ENCODE measurements at places on chromosomes 4 and X.

- DNase-seq: no peak
Measured at GRCh38 chrX:115906881-115907280, 263.7 kb upstream of the AGTR2 start.

GRCh38 chr4:107930821-107931774 lies at the start of gene CYP2U1:
CYP2U1 (plus strand) TSS chr4:107931549; CDS start chr4:107931644, 95 bp downstream.
- peak; percentile 18 for DNase-seq

DNA sequence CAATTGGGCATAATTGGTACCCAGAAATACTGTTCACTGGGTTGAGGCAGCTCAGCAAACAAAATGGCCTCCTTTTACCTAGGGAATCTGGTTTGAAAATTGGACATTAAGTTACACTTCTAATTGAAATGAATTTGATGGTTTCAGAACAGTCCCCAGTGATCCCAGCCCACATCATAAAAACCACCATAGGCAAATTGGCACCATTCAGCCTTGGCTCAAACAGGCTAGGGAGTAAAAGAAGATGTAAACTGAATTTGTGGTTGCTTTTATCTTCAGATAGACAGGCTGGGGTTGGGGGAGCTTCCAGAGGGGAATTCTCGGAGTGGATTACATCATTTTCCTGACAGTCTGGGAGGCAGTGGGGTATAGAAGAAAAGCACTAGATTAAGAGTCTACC lies 576.5 kb downstream of the MID1IP1 start:
- no peak for DNase-seq

DNA sequence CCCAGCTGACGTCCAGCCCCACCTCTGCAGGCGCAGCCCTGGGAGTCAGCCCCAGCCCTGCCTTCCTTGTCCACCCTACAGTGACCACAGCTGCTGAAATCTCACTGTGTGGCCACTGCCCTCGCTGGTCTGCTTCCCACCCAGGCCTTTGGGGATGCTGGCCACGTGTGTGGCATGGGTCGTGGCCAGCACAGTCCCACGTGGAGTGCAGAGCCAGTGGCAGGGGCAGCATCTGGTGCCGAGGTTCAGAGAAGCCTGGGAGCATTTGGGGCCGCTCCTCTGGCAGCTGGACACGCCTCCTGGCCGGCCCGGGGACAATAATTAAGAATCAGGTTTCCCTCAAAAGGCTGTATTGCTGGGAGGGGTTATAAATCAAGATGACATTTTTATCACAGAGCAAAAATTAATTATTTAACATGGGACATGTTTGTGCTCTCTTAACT lies 92.1 kb downstream of the HMX1 start:
- no peak for DNase-seq

GRCh38 chrX:21176921-21177571 lies 197.2 kb upstream of the CNKSR2 start:
- DNase-seq: no peak

- no peak for DNase-seq
Measured at GRCh38 chr4:21858971-21859370, 89.6 kb downstream of the KCNIP4 start.

DNA sequence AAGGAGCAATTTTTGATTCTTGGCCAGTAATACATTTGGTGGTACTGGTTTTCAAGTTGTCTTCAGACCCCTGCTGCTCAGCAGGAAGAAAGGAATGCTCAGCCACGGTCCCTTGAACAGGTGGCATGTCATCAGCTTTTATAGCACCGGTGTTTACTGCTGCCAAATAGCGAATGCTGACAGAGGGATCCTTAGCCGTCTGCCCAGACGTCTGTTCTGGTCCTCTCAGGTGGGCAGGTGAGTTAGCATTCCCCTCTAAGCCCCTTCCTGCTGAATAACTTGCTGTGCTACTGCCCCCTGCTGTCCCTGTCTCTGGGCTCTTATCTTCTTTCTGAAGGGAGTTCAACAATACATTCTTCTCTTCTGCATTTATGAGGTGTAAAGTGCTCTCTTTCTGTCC lies 28.4 kb downstream of the BOD1L1 start:
- DNase-seq: no peak

- no peak for DNase-seq
Measured at GRCh38 chr4:152535360-152535902, 461 bp downstream of the FBXW7 start.

GRCh38 chr4:185515248-185515647 lies 20.1 kb downstream of the PDLIM3 start:
- DNase-seq: no peak

DNA sequence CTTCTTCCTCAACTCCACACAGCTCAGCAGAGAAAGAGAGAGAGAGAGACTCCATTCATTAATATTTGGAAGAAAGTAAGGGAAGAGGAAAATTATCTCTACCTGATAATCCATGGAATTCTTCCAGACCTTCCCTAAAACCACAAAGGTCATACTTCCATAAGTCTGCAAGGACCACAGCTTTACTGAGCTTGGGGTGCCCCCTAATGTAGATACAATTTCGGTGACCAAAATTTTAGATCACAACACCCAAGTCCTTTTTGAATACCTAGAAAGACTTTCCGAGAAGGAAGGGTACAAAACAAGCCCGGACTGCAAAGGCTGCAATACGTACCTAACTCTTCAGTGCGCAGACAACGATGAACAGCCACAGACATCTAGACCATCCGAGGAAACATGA lies 523.9 kb downstream of the GLUD2 start:
- no peak for DNase-seq

DNA sequence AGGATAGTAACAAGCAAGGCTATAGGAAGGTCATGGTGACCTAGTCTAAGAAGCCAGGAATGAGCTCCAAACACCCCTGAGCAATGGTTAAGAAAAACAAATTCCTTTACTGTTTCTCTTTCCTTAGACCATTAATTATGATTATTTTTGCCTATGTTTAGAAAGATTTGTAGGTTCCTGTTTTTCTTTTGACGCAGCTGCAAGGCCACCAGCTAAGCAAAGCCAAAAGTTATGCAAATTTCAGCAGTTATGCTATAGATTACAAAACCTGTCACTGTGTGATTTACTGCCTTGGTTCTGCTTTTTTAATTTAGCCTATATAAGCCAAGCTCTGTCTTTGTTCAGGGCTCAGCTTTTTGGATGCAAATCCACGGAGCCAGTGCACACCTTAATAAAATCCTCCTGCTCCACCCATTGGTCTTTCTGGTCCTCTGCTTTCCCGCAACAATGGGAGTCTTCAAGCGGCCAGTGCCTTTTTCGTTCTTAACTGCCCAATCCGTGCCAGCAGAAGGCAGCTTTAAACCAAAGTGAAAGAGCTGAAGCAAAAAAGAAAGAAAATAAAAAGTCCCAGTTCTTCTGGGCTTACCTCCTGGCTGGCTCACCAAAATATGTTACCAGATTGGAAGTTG lies 1.4 kb upstream of the CEP135 start:
- DNase-seq: peak; percentile 2
